AG09309 (cell line): ENCODE measurements at places on chromosomes 2 and 18.
A peak's percentile ranks its signal among the peaks of the same experiment; 100 is the strongest.

- no peak for DNase-seq
These were observed 123.7 kb upstream of the SMAD2 start for GRCh38 chr18:48053881-48054816.

GRCh38 chr2:210387074-210387473 is 72.1 kb upstream of the MYL1 start:
- DNase-seq = no peak

DNA sequence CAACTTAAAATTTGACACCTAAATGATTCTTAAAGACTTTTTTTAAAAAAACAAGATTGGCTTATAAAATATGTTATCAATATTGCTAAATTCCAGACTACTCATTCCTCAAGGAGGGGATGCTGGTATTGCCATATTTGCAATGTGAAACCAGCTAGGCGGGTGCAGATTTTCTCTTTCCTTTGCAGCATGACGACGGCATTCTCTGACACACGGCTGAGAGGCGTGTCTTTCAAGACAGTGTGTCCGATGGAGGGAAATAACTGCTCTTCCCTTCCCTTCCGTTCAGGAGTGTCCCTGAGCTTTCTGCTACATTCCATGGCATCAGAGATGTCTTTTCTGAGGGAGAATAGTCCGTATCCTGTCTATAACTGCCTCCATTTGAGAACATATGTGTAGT is 38.2 kb upstream of the CNGA3 start:
- no peak for DNase-seq

- DNase-seq = no peak
These were observed 307.1 kb upstream of the PIK3C3 start for GRCh38 chr18:41647914-41648313.

- DNase-seq = no peak
These were observed 33.1 kb downstream of the HJURP start for GRCh38 chr2:233821196-233821595.

DNA sequence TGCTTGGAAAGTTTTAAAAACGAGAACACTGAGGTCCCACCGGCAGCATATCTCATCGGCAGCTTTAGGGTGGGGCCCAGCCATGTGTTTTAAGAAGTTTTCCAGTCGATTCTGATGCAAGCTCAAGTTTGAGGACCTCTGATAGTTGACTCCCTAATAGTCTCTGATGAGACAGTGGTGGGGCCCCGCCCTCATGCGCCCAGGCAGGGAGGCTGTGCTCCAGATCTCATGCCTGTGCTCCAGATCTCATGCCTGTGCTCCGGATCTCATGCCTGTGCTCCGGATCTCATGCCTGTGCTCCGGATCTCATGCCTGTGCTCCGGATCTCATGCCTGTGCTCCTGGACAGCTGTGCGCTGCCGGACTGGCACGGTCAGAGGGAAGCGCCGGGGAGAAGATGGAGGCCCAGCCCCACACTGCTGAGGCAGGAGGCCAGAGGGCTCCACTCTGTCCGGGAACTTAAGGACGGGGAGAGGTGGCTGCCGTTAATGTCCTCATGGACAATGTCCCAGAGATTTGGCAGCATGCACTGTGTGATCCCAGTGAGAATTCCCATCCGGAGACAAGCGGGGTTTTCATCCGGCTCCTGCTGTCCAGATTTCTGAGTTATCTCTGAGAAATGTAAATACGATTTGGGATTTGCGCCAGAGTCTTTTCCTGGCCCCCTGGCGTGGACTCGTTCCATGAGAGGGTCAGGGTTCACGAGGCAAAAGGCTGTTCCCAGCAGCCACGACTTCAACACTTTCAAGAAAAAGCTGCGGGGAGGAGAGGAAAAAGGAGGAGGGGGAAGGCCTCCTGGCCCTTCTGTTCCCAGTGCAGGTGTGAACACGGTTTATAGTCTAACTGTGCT is 9.4 kb upstream of the COLEC11 start:
- DNase-seq = no peak

GRCh38 chr2:37414470-37414949 is 70.1 kb downstream of the QPCT start:
- peak; percentile 54 for DNase-seq

DNA sequence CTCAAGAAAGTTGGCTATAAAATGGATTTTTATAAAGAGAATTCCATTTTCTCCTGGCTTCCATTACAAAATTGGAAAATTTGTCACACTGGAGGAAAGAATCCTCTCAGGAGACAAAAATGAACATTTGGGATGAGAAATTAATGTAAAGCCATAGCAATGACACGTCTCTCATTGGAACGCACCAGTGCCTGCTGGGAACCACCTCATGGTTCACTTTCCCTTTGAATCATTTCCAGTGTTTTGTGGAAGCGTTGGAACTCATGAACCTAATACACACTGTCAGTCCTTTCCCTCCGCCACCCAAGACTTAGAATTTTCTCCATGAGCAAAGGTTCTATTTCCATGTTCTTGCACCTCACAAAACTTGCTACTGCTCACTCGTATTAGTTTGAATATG is 21.0 kb upstream of the NRP2 start:
- no peak for DNase-seq

- DNase-seq = no peak
These were observed 341.1 kb downstream of the ARL6IP6 start for GRCh38 chr2:153059338-153060052.

DNA sequence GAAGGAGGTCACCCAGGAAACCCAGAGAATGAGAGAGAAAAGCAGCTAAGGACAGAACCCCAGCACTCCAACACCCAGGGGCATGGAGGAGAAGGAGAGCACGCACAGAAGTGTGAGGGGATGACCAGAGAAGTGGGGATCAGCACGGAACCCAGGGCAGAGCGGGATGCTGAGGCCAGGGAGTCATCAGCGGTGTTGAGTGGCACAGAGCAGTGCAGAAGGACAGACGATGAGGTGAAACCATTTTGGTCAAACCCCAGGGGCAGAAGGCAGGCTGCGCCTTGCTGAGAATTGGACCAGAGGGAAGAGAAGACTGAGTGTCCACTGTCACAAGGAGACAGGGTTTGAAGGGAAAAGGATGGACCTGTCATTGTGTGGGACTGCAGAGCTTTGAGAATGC is 23.4 kb upstream of the ASB18 start:
- DNase-seq = no peak

DNA sequence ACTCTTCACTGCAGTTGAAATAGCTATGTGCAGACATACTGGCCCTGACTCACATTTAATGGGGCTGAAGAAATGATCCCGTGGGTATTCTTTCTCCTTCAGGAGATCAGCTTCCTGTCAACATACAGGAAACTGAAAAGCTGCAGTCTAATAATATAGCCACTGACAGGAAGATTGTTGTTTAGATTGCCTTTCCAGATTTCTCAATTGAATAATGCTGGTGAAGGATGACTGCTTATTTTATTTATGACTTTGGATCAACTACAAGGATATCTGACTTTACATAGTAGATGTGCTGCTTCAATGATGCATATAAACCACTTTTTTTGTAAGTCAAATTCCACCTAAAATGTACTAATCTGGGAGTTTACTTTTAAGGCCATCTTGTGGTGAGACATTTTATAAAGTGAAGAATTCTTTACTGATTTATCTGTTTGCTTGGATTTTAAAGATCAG is 93.4 kb upstream of the MAP4K3 start:
- peak; percentile 66 for DNase-seq

- DNase-seq = peak; percentile 67
These were observed 935 bp upstream of the RAMP1 start for GRCh38 chr2:237858294-237859081.

DNA sequence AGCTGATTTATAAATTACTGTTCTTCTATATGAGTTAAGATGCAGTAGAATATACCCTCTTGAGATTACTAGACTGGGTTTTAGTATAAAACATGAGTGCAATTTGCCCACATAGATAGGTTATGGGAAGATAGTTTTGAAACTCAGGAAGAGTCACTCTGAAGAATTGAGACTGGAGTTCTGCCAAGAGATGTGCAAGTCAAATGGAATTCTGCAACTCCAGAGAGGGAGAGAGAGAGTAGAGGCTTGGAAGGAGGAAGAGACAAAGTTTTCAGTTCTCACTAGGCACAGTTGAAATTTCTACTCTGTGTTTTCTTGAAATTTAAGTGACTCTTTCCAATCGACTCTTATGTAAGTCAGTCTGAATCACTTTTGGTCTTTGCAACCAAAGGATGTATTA is 878.8 kb downstream of the TSN start:
- DNase-seq = peak; percentile 47

DNA sequence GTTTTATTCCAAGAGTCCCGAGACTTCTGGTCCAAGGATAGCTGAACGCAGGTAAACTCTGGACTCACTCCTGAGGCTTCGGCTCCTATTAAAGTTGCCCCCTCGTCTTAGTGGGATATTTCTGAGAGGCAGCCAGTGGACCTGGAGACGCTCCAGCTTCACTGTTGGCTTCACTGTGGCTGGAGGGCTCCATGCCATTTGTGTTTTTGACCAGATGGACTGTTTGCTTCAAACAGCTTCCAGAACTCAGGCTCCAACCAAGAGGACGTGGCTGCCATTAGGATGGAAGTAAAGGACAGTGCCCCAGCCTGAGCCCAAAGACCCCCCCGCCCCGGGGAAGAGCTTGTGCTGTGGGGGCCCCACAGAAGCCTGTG is 94.4 kb upstream of the LDAH start:
- no peak for DNase-seq

- DNase-seq = no peak
These were observed 250.9 kb downstream of the TCF4 start for GRCh38 chr18:55337138-55337537.

DNA sequence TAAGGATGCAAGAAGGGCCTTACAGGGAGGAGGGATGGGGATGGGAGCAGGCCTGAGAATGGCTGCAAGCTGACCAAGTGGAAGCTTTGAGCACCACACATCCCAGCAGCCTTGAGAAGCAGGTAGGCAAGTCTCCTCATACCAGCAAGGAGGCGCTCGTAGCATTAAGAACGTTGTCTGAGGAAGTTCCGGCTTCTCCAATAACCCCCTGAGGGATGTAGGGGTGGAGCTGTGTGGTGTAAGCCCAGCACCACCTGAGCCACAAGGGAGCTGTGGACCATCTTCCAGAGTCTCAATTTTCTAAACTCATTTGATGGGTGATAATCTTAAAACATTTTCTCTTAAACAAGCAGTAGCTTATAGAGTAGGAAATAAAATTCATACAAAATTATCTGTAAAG is 50.6 kb downstream of the ST3GAL5 start:
- no peak for DNase-seq

- DNase-seq = no peak
These were observed 612 bp downstream of the DIPK1C start for GRCh38 chr18:74456349-74457042.

DNA sequence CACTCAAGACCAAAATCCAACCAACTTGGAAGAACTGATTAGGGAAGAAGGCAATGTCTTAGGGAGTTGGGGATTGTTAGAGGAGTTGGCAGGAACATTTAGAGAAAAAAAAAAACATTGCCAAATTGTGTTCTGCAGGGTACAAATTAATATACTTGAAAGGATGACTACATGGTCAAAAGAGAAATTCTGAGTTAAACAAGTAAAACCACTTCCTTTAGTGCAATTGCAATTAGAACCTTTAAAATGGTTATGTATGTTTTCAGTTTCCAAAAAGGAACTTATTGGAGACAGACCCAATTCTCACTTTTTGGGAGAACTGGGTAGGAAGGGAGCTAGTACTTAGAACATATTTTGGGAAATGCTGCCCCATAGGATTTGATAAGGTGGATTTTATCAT is 137.9 kb downstream of the GPD2 start:
- DNase-seq = no peak

- DNase-seq = no peak
These were observed 63.7 kb downstream of the EIPR1 start for GRCh38 chr2:3313781-3314375.

DNA sequence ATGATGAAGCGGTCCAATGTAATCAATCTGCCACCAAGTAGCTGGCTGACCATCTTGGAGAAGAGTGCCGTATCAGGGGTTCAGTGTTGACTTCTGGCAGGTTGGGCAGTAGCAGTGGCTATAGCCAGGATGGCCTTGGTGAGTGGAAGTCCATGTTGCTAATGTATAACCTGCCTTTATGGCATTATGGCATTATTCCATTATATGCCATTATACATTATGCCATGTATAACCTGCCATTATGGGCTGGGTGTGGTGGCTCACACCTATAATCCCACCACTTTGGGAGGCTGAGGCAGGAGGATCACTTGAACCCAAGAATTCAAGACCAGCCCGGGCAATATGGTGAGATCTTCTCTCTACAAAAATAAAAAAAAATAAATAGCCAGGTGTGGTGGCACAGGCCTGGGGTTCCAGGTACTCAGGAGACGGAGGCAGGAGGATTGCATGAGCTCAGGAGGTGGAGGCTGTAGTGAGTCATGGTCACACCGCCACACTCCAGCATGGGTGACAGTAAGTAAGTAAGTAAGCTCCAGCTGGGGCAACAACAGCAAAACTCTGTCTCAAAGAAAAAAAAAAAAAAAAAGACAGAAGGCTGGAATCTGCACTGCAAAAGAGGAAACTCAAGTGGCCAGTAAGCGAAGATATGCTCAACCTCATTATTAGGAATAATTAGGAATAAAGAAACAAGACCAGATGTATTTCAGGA is 24.4 kb upstream of the EMILIN2 start:
- no peak for DNase-seq

DNA sequence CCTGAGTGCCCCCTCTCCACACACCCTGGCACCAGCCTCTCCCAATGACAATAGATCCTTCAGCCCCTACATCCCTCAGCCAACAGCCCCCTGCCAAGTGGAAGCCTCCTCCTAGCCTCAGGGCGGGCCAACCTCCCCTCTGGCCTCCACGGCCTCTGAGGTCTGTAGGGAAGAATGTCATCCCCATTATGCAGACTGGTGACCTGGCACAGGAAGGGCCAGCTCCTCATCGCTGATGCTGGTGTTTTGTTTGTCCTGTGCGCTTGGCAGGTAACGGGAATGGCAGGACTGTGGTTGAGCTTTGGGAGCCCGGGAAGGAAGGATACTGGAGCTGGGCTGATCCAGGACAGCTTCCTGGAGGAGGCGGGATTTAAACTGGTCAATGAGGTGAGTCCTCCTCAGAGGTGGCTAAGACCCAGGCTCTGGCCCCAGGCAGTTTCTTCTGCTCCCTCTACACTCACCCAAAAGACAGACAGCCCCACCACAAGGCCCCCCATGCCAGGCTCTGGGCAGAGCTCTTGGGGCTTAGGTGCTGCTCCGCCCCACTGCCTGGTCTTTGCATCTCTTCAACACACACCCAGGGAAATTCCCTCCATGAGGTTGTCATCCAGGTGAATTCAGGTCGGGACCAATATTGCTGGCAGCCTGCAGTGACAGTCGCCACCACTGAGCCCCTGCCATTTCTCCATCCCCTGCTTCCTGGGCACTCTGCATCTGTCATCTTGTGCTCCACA is 75.2 kb upstream of the SMAD7 start:
- no peak for DNase-seq

- no peak for DNase-seq
These were observed 9.4 kb upstream of the CRYBA2 start for GRCh38 chr2:219002395-219003266.
